Body of pancreas (tissue), 4 donors: ENCODE measurements at places on chromosomes 6 and 20. TPM values are rescaled to one million over a fixed set of nuclear protein-coding genes. Genes with fewer than 3 reads are reported as not detected.

GRCh38 chr6:155224618-155225017, 39.2 kb upstream of the CLDN20 start:
- DNase-seq = no peak

Gene CAGE1
- 0.26 TPM for total RNA-seq

GRCh38 chr6:110250058-110250457, 69.8 kb downstream of the CDC40 start:
- DNase-seq = no peak

Gene COX4I2
- total RNA-seq = not detected

Gene FHL5
- total RNA-seq = 4.9 TPM

Gene RWDD2A
- 4.3 TPM for total RNA-seq

DNA sequence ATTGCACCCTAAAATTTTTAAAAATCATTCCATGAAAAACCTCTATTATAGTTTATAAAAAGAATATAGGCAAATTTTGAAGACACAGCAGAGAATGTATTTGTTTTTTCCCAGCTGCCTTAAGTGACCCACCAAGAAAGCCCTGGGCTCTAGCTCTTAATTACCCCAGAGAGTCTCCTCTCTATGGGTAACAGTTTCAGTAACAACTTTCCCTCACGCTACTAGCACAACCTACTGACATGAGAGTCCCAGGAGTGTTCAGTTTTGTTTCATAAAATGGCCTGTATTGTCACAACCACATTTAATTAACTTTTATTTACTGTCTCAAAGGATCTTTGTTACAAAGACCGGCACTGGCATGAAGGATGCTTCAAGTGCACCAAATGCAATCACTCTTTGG, 41.5 kb downstream of the FHL5 start:
- DNase-seq = no peak

Gene PGC
- 91.1 TPM for total RNA-seq

DNA sequence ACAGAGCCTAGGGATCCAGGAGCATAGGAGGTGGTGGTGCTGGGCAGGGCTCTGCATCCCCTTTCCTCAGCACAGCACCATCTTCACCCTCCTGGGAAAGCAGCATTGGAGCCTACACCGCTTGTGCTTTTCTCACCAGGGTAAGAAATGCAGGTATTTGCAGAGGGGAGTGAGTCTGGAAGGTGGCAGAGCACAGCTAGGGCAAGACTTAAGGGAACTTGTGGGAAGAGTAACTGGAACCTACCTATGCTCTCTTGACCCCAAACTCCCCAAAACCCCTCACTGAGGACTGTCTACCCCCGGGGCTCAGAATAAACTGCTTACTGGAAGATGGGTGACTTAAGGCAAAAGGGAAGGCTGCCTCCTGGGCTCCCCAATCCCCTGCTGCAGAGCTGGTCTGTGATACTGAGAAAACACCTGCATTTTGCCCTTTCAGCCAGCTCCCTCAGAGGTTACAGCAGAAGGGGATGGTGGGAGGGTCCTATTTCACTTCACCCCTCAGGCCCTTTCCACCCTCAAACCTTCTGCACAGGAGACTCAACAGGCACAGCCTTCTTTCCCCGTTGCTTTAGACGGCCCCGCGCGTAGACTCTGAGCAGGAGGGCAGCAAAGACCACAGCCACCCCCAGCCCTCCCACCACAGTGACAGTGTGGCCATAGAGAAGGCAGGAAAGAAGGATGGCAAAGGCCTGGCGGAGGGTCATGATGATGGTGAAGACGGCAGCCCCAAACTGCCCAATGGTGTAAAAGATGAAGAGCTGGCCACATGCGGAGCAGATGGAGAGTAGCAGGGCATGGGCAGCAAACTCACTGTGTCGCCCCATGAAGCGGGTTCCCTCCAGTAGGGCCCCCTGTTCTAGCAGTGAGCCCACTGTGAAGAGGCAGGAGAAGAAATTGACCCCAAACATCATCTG, 2.9 kb downstream of the SLC35B2 start:
- no peak for DNase-seq

Gene GGTLC1
- total RNA-seq = 3.4 TPM

DNA sequence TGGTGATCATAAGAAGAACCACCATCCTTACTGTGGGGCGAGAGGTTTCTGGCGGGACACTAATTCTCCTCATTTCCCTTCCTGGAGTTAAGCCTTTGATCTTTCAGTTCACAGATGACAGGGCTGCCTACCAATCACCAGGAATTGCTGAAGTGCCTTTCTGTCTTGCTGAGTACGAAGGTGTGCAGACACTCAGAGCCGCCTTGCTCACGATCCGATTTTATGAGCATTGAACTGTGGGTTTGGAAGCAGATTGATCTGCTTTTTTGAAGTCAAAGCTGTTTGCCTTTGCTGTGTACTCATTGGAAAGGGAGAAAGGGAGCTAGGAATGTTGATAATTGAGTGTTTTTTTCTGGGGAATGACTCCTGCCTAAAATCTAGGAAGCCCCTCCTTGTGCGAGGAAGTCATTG, 129.1 kb upstream of the SALL4 start:
- DNase-seq = no peak

Gene TAAR1
- not detected for total RNA-seq

GRCh38 chr6:141467041-141467440, 665.7 kb upstream of the GJE1 start:
- DNase-seq = no peak

DNA sequence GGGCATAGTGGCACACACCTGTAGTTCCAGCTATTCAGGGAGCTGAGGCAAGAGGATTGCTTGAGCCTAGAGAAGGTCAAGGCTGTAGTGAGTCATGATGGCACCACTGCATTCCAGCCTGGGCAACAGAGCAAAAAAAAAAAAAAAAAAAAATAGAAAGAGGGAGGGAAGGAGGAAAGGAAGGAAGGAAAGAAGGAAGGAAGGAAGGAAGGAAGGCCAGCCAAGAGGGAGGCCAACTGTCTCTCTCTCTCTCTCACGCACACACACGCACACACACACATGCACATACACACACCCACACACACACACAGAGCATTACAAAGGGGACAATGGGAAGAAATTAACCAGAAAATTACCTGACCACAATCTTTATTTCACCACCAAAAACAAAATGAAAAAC, 50.6 kb upstream of the COL9A1 start:
- no peak for DNase-seq

Gene BPIFB1
- not detected for total RNA-seq
